CMK (cell line): ENCODE measurements at places on chromosomes 12 and 14.

DNA sequence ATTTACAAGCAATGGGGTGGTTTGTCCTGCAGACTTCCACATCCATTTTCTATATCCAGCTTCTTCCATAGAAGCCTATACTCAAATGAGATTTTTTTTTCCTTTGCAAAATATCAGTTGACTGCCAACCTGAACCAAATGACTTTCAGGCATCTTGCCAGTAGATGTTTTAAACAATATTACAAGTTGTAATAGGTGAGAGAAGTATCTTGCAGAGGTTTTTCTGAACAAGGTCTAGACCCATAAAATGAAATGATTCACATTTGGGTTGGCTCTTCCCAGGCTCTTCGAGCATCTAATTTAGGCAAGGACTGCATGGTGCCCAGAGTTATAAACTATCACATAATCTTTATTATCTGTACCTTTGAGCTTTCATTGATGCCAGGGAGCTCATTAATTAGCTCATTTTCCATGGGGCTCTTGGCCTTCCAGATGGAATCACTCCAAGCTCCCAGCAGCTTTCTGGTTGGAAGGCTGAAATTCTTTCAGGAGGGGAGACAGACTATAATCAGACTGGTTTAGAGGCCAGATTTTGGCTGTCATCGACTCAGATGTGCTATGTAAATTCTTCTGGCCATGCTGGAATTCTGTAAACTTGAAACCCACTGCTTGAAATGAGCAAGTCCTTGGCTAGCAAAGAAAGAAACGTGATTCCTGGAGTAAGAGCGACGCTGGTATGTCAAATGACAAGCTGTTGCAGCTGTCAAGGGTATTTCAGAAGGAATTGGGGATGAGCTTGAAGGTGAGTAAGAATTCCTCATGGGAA lies 32.2 kb upstream of the DICER1 start:
- DNase-seq = no peak

DNA sequence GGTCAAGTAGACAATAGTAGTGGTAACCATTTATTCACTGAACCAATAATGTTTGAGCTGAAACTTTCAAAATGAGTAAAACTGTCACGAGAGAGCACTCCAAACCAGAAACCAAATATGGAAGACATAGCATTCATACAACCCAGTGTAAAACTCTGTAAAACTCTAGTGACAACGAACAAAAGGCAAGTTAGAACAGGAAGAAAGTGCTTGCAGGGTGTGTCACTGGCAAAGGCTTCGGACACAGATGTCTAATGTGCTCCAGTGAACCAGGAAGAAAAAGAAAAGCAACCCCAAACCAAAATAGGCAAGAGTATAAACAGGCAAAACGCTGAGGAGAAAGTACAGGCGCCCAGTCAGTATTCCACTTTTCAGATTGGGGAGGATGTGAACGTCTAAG lies 79.3 kb upstream of the FZD10 start:
- DNase-seq = no peak

DNA sequence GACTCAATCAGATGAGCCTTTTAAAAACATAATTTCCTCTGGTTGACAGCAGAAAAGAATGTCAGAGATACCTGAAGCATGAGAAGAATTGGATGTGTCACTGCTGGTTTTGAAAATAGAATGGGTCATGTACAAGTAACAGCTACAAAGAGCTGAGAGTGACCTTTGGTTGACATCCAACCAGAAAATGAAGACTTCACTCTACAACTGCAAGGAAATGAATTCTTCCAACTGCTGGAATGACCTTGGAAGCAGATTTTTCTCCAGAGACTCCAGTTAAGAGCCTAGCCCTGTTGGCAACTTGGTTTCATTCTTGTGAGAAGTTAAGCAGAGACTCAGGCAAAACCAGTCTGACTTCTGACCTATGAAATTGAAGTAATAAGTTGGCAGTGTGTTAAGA lies 505.9 kb downstream of the SLC16A7 start:
- no peak for DNase-seq

- DNase-seq = peak; percentile 98
Measured at GRCh38 chr12:133037207-133038005, at the start of gene ZNF84. ZNF84 (plus strand) TSS chr12:133037509; CDS start chr12:133041468, 3,959 bp downstream.

- DNase-seq = no peak
Measured at GRCh38 chr12:110465024-110465423, 3.0 kb downstream of the GPN3 start.

GRCh38 chr12:69898236-69898635 lies 73.2 kb downstream of the MYRFL start:
- DNase-seq = no peak

DNA sequence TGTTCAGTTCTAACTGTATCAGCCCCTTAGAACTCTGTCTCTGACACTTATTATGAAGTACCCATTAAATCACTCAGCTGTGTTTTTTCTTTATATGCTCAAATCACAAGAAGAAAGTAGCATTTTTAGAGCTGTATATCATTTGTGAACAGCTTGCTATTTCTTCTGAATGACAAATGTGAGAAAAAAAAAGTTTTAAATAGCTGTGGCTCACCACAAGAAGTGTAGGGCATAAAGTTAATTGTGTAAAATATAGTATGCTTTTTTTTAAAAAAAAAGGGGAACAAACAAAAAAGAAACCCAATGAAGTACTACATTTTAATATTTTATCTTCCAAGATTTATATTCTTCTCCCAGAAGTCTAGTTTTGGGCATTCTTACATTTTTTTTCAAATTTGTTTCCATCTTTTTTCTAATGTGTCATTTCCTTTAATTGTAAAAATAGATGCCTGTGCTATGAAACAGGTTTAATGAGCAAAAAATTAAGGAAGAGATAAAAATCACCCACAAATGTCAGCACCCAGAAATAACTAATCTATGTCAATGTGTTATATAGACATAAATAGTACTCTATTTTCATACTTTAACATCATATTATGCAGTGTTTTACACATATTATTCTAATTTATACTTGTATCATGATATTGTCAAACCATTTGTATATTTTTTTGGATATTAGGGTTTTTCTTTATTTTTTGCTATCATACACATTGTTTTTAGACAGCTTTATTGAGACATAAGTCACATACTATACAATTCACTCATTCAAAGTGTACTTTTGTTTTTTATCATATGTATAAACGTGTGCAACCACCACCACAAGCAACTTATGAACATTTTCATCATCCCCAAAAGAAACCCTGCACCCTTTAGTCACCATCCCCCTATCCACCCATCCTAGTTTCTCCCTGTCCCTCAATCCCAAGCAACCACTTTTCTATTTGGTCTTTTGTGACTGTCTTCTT lies 22.4 kb upstream of the LRRK2 start:
- DNase-seq = no peak
